DMS53 (cell line): ENCODE measurements at places on chromosomes 6 and 20.

GRCh38 chr6:7523922-7524321 is 17.5 kb upstream of the DSP start:
- DNase-seq = no peak

DNA sequence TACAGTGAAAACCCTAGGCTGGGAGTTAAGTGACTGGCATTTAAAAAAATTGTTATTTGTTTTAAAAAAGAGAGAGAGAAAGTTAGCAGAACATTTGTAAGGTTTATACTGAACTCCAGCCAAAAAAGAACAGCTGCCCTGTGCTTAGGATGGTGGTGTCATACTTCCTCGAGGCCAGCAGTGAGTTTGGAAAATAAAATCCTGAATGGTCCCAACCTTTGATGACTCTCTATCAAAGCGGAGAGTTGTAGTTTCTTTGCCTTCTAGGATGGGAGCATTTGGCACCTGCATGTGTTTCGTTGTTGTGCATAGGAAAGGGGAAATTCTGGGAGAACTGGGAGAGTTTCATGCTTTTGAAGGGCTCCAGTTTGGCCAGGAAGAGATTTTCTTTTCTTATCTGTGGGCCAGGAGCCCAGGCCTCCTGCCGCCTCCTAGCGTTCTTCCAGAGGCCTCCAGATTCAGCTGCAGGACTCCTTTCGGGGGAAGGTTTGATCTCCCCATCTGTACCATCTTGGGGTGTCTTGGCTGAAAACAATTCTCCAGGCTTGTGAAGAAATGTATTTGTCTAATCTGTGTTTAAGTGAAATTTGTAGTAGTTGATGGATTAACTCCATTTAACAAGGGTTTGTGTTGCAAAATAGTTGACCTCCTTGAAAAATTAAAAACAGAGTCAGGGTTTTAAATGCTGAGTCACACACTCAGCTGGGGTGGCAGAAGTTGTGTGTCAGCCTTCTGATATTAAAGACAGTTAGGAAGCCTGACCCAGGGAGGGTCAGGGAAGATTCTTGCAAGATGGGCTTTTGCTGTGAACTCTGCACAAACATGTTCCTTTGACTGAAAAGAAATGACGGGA is 63.4 kb downstream of the TXNDC5 start:
- DNase-seq = no peak

GRCh38 chr6:11231564-11232192 is 790 bp downstream of the NEDD9 start:
- DNase-seq = no peak

DNA sequence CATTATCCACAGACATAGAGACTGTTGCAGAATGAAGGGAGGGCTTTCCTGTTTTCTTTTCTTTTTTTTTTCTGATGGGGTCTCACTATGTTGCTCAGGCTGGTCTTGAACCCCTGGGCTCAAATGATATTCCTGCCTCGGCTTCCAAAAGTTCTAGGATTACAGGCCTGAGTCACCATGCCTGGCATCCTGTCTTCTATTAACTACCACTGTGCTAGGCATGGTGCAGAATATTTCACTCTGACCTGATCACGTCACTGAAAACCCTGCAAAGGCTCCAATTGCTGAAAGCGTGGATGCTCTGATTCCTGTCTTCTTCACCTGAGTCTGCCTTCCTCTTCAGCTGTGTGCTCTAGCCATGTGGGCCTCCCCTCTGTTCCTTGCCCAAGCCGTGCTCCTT is 8.5 kb upstream of the DNMT3B start:
- no peak for DNase-seq

GRCh38 chr6:42727627-42728026 is 5.2 kb upstream of the PRPH2 start:
- DNase-seq = no peak

- peak; percentile 96 for DNase-seq
These were observed at the start of gene HLA-F for GRCh38 chr6:29723262-29723665. Gene HLA-F, plus strand, starts transcription at chr6:29723434. Its CDS starts 30 bp downstream, at chr6:29723464.
